ENCODE measurements at places on chromosomes 1 and 21.

DNA sequence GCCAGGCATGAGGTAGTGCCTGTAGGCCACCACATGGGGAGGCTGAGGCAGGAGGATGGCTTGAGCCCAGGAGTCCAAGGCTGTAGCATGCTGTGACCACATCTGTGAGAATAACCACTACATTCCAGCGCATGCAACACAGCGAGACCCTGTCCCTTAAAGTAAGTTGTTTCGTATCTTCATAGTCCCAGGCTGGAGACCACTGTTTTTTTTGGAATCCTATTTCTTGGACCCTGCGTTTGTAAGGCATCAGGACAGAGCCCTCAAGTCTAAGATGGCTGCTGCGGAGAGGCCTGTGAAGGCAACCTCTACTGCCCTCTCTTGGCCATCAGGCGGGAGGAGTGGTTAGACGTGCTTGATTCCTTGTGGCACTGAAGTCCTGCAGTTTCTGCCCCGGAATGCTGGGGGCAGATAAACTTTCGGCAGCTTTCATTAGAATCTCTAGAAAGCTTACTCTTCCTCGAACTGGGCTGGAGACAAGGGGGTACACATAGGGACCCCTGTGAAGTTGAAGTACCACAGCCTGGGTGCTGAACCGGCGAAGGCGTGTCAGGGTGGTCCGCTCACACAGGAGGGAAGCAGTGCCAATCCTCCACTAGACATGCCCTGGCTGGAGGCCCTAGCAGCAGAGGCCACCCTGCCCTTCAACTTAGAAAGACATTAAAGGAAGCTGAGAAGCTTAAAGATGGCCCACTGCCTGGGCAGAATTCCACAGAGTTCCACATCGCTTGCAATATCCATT is 36.6 kb downstream of the RABIF start:
- peak; percentile 43 for DNase-seq

DNA sequence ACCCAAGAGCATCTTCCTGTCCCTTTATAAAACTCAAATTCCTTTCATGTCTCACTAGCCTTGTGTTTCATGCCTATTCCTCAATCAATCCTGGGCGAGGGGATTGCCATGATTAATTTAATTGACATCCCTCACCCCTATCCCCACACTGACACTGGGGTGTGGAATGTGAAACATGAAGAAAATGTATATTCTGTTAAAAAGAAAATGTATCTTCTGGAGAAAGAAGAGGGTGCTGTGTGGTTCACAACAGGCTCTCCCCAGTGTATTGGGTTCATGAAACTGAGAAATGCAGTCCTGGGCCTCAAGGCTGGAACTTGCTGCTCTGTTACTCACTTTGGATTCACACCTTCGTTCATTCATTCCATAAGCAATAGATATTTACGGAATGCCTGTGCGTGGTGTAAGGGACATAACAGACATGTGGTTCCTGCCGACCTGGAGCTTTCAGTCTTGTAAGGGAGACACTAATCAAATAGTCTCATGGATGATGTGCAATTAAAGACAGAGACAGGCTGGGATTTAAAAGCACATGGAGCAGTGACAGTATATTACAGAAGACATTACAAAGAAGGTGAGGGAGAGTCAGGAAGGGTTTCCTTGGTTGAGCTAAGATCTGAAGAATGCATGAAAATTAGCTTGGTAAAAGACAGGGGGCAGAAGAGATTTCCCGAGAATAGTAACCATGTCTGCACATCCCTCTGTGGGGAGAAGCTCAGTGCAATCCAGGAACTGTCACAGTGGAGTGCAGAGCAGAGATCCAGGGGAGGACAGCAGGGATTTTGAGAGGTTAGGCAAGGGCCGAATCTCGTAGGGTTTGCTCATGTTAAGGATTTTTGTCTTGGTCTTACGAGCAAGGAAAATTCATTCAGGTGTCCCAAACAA is 32.1 kb downstream of the SERTAD4 start:
- DNase-seq = no peak

DNA sequence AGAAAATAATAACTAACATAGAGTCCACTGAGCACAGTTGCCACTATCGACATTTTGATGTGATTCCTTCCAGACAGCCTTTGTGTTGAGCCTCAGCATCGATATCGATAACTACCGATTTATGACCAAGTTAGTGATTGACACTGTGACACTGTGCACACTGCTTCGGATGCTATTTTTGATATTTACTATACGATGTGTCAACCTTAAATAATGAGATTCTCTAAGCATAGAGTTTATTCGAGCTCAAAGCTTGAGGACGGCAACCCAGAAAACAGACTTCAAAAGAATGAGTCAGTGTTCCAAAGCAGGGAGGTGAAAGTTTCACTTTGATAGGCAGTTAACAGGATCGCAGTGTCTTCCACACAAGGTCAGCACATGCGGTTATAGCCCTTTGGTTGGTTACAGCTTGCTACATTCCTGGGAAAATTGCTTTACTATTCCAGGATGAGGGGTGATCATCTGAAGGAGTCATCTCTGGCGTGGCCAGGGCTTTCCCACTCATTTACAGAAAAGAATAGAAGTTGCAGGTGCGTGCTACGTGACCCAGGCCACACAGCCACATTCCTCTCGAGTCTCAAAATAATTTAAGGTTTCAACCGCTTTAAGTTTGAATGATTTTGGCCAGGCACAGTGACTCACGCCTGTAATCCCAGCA is 53.6 kb upstream of the EFHD2 start:
- peak; percentile 81 for DNase-seq

DNA sequence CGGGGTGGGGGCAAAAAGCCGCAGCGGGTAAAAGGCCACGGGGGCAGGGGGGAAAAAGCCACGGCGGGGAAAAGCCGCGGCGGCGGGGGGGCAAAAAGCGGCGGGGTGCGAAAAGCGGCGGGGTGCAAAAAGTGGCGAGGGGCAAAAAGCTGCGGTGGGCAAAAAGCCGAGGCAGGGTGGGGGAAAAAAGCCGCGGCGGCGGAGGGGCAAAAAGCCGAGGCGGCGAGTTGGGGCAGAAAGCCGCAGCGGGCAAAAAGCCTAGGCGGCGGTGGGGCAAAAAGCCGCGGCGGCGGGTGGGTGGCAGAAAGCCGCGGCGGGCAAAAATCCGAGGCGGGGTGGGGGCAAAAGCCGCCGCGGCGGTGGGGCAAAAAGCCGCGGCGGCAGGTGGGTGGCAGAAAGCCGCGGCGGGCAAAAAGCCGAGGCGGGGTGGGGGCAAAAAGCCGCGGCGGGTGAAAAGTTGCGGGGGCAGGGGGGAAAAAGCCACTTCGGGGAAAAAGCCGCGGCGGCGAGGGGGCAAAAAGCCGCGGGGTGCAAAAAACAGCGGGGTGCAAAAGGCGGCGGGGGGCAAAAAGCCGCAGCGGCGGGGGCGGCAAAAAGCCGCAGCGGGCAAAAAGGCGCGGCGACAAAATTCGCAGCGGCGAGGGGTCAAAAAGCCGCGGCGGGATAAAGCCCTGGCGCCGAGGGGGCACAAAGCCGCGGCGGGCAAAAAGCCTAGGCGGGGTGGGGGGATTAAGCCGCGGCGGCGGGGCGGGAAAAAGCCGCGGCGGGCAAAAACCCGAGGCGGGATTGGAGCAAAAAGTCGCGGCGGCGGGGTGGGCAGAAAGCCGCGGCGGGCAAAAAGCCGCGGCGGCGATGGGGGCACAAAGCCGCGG is 3901.2 kb downstream of the SRGAP2C start:
- DNase-seq = no peak

DNA sequence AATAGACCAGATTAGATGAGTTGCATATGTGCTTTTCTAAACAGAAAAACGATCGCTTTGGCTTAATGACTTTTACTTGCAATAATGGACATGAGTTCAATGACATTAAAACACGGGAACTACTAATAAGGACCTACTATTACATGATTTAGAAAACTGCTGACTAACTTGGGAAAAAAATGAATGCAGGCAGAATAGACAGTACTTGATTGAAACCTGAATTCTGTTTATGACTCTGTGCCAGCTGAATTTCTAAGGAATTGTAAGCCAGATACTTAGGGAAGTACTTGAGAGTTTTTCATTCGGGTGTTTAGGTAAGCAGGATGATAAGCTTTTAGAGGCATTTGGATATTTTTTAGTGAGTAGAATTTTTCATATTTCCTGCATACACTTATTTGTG is 12.0 kb downstream of the ADGRL2 start:
- no peak for DNase-seq

- no peak for DNase-seq
These were observed 121.2 kb downstream of the LMX1A start for GRCh38 chr1:165235155-165235776.

DNA sequence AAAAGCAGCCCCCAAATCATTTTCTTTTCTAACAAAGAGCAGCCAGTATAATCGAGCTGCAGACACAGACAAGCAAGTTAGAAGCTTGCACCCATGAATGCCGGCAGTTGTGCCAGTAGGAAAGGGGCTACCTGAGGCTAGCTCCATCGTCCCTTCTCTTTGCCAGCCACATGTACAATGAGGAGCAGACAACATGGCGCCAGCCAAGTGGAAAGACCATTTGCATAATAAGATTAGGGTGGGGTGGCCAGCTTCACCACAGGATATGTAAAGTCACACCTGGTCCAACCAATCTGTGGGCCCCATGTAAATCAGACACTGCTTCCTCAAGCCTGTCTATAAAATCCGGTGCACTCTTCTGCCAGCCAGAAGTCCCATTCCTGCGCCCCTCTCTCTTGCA is 103.7 kb downstream of the CCDC185 start:
- DNase-seq = no peak

GRCh38 chr1:208256091-208256490 is 11.9 kb upstream of the PLXNA2 start:
- no peak for DNase-seq

GRCh38 chr1:206691604-206692003 is 6.9 kb downstream of the MAPKAPK2 start:
- DNase-seq = no peak

DNA sequence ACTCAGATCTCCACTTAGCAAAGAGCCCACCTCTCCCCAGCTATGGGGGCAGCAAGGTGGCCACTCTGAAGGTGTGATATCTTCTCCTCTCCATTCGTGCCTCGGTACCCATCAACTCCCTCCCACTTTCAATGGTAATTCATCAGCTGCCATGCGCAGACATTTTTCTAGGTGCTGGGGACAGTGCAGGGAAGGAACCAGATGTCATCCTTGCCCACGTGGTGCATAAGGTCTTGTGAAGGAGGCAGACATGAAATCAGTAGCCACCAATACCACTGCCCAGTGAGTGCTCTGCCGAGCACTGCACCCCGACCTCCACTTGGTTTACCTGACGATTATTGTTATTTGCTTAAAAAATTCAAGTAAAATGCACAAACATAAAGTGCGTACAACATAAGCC is 76.3 kb upstream of the CSF3R start:
- DNase-seq = no peak

GRCh38 chr1:40755067-40755466 is 28.5 kb upstream of the KCNQ4 start:
- DNase-seq = no peak

GRCh38 chr1:183841550-183841949 is 36.6 kb downstream of the RGL1 start:
- no peak for DNase-seq

GRCh38 chr1:207830788-207831187 is 78.9 kb downstream of the CD46 start:
- DNase-seq = no peak

- peak; percentile 68 for DNase-seq
These were observed 21.9 kb downstream of the LRRC8D start for GRCh38 chr1:89842567-89843272.

- peak; percentile 97 for DNase-seq
These were observed 24.5 kb downstream of the ELF3 start for GRCh38 chr1:202034683-202035462.

- no peak for DNase-seq
These were observed 47.0 kb upstream of the PALMD start for GRCh38 chr1:99598738-99599411.

- no peak for DNase-seq
These were observed 296.4 kb downstream of the PTPRU start for GRCh38 chr1:29532751-29533150.

DNA sequence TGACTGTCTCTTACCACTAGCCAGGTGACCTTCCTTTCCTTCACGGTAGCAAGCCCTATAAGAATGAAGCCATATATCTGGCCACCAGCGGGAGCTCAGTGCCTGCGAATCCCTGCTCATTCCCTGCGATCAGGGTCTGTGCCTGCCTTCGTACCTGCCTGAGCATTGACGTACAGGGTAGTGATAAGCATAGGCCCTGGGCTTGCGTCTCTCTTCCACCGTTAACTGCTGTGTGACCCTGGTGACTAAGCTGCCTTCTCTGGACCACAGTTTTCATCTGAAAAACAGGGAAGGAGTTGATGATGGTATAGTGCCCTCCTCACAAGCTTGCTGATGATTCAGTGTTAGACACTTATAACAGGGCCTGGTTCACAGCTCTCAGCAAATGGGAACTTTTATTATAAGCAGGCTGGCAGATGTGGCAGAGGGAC is 4.1 kb downstream of the ZC3H12A start:
- peak; percentile 54 for DNase-seq

GRCh38 chr1:116460261-116460660 is 87.2 kb downstream of the ATP1A1 start:
- DNase-seq = no peak

DNA sequence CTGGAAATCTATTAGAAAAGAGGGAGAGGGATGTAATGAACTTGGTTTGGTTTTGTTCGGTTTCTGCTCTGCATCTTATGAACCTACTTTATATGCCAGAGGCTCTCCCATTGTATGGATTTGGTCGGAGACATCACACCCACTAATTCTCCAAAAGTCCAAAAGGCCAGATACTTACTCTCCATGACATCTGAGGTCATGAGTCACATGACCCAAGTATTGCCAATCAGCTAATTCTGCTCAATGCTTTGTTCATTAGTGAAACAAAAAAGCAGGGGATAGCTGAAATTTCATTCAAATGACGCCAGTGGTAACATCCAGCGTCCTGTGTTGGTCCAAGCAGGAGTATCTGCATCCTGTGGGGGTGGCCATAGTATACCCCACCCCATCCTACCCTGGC is 173.6 kb downstream of the TRIM33 start:
- no peak for DNase-seq

- DNase-seq = peak; percentile 39
These were observed 248.4 kb downstream of the DENND1B start for GRCh38 chr1:197526736-197527371.

DNA sequence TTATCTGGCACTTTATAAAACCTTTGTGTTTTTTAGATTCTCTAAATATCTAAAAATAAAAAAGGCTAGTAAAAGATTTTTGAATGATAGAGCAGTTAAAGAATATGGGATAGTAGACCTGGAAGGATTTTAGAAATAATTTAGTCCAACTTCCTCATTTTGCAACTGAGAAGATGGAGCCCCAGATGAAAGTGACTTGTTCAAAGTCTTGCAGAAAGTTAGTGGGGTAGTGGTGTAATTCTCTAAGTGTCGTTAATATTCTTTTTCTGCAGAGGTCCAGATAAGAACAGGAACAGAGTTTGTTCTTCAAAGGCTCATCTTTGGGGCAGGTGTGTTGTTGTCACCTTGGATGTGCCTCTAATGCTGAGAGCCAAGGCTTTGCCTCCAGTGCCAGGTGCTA is 159.5 kb downstream of the DISC1 start:
- DNase-seq = no peak
